ENCODE measurements at places on chromosomes 12 and 14.

- DNase-seq: peak; percentile 50
Observed at GRCh38 chr12:2583091-2583497, 211.7 kb upstream of the FKBP4 start.

GRCh38 chr12:18492372-18493025, 231.2 kb downstream of the PIK3C2G start:
- no peak for DNase-seq

- no peak for DNase-seq
Observed at GRCh38 chr14:94077111-94077821, 3.7 kb downstream of the DDX24 start.

- no peak for DNase-seq
Observed at GRCh38 chr12:131116468-131117117, 162.9 kb downstream of the ADGRD1 start.

DNA sequence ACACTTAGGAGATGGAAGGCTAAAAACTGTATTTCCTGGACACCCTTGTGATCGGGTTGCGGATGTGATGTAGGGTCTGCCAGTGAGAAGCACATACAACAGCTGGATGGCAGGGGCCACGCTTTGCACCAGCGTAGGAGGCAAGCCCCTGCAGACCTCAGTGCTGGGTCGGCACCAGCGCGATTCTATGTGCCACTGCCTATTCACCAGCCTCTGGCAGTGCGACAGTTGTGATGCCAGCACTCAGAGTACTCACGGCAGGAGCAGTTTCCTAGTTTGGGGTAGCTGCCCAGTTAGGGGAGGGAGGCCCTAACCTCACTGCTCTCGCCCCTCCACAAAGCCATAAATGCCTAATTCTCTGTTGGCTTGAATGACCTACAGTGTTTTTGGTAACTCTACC, 31.6 kb downstream of the SPTLC2 start:
- DNase-seq: no peak

DNA sequence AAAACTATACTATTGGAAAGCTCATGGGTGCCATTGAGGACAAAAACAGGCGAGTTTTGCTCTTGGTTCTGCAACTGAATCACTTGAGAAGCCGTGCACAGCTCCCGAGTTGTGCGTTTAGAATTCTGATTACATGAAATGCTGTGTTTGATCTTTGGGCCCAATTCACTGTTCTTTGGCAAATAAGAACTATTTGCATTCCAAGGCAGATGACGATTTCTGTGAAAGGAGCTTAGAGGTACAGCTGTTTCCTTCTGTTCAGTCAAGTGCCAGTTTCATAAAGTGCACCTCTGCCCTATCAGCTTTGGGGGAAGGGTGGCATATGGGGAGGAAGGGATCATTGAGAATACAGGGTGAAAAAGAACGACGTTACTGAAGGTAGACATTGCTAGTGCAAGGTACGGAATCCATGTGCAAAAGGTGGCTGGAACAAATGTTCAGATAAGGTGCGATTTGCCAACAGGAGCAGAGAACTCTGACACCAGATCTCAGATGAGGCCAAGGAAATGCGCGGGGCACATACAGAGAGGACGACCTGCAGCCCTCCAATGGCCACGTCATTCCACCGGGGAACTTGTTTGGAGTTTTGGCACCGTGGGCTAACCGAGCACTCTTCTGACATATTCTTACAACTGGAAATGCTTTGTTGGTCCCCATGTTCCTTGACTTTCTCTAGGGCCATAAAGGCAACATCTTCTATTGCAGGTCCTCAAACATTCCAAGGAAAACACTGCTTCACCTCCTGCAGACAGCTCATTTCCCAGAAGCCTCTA, 30.1 kb downstream of the TCHP start:
- DNase-seq: no peak

GRCh38 chr12:19482551-19483109, 43.3 kb downstream of the AEBP2 start:
- peak; percentile 59 for DNase-seq

GRCh38 chr14:75153295-75153694, 23.1 kb downstream of the TMED10 start:
- DNase-seq: no peak

All from stimulated activated CD8-positive, alpha-beta memory T cell treated with anti-CD3 and anti-CD28 coated beads, Interleukin-2, amount 100 ng/mL, for 48 hours (primary cell).